ENCODE measurements at places on chromosomes 5 and 9. TPM values are rescaled to one million over a fixed set of nuclear protein-coding genes. Genes with fewer than 3 reads are reported as not detected.

- DNase-seq, result no peak
- no peak overlapping the region for H3K27ac ChIP-seq
- no peak overlapping the region for H3K4me3 ChIP-seq
- H3K27me3 ChIP-seq, result no peaks in the 10 kb centered on the region
- H3K36me3 ChIP-seq, result peaks cover 9% of the 10 kb centered on the region
Observed at GRCh38 chr5:113520429-113520828, 6.9 kb downstream of the YTHDC2 start.

DNA sequence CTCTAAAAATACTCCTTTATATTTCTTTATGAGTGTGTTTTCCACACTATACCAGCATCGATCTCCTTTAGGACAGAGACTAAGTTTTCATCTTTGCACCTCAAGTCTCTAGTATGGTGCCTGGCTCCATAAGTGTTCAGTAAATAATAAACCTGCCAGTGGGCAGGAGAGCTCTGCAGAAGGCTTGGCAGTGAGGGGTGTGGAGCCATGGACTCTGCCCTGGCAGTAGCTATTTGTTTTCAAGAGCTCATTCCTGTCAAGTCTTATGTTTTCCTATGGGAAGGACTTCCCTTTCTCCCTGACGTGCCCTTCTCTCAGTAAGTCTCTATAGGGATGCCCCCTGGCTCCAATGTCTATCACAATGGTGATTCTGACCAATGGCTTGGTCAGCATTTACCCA is 252.2 kb downstream of the PIK3R1 start:
- no peak for DNase-seq
- no peaks in the 10 kb centered on the region for H3K27me3 ChIP-seq
- no peaks in the 10 kb centered on the region for H3K36me3 ChIP-seq
- H3K27ac ChIP-seq, result no peak overlapping the region

DNA sequence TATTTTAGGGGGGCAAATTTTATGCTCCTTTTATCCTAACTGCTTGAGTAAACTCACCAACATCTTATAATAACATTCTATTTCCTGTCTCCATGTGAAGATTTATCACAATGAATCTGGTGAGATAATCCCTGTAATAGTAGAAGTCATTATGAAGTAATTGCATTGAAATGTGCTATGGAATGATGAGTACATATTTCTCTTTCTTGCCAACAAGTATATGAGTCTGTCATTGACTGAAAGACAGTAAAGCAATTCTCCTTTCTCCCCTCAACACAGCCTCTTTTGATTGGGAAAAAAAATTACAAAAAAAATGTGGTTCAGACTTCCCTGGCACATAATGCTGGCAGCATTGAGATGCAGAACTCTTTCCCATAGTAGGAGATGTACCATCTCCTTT is 459.2 kb upstream of the RGMB start:
- no peaks in the 10 kb centered on the region for H3K36me3 ChIP-seq
- no peaks in the 10 kb centered on the region for H3K27me3 ChIP-seq
- no peaks in the 10 kb centered on the region for H3K4me1 ChIP-seq

- no peak overlapping the region for H3K27ac ChIP-seq
- no peaks in the 10 kb centered on the region for H3K36me3 ChIP-seq
- H3K4me1 ChIP-seq, result no peaks in the 10 kb centered on the region
- no peaks in the 10 kb centered on the region for H3K27me3 ChIP-seq
- H3K4me3 ChIP-seq, result no peak overlapping the region
Observed at GRCh38 chr5:110525762-110526161, 200.7 kb downstream of the TMEM232 start.

GRCh38 chr5:104170926-104171325 is 608.3 kb upstream of the NUDT12 start:
- H3K27me3 ChIP-seq, result no peaks in the 10 kb centered on the region
- no peak overlapping the region for H3K4me3 ChIP-seq
- H3K36me3 ChIP-seq, result no peaks in the 10 kb centered on the region
- no peak overlapping the region for H3K27ac ChIP-seq
- no peaks in the 10 kb centered on the region for H3K4me1 ChIP-seq
- DNase-seq, result no peak

DNA sequence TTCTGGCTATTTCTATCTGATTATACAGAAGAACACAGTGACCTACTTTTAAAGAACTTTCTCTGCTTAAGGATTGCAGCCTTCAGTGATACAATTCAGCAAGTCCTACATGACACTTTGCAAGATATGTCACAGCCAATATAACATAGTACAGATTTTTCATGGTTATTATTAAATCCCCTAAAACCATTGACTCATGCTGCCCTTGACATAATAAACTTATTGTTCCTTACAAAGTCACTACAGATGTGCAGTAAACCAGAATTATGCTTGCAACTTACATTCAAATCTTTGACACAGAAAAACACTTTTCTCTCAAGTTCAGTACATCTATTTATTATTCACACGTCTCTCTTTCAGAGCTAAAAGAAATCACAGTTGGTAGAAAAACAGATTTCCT is 1136.3 kb upstream of the ACO1 start:
- no peak for DNase-seq
- H3K4me3 ChIP-seq, result no peak overlapping the region
- H3K36me3 ChIP-seq, result no peaks in the 10 kb centered on the region

CERCAM gene
- 3.8 TPM for total RNA-seq

DNA sequence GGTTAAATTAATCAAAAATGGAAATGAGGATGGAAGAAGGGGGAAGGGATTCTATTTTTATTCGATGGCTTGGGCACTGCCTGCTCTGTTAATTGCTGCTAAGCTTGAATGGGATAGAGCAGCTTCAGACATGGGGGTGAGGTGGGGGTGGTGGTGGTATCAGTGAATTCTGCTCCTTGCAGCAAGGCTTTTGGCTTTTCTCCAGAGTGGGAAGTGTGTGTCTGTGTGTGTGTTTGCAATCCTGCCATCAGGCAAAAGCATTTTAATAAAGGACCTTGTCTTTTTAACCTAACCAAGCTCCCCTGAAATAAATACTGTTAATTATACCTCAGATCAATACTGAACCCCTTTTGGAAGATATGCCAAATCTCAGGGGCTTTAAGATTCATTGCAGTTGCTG is 110.9 kb upstream of the GPR151 start:
- H3K36me3 ChIP-seq, result no peaks in the 10 kb centered on the region
- H3K4me3 ChIP-seq, result no peak overlapping the region
- H3K27ac ChIP-seq, result no peak overlapping the region
- H3K4me1 ChIP-seq, result no peaks in the 10 kb centered on the region
- H3K27me3 ChIP-seq, result no peaks in the 10 kb centered on the region

TLR4 gene
- 3.7 TPM for total RNA-seq

DNA sequence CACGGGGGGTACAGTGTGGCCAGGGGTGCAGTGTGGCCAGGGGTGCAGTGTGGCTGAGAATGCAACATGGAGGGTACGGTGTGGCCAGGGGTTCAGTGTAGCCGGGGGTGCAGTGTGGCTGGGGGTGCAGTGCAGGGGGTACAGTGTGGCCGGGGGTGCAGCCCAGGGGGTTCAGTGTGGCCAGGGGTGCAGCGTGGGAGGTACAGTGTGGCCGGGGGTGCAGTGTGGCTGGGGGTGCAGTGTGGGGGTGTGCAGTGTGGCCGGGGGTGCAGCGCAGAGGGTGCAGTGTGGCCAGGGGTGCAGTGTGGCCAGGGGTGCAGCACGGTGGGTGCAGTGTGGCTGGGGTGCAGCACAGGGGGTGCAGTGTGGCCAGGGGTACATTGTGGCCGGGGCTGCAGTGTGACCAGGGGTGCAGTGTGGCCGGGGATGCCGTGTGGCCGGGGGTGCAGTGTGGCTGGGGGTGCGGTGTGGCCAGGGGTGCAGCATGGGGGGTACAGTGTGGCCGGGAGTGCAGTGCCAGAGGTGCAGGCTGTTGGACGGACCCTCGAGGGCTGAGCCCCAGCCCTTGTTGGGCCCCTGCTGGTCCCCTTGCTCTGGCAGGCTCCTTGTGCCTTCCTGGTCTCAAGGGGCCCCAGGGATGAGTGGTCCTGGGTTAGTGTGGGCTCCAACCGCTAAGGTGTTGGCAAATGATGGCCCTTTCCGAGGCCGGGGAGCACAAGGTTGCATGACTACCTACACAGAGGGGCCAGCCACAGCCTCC is 17.9 kb downstream of the TPPP start:
- H3K4me1 ChIP-seq, result peaks cover 22% of the 10 kb centered on the region
- no peak overlapping the region for H3K4me3 ChIP-seq
- no peaks in the 10 kb centered on the region for H3K27me3 ChIP-seq
- H3K36me3 ChIP-seq, result no peaks in the 10 kb centered on the region
- H3K27ac ChIP-seq, result no peak overlapping the region

Data from B cell (primary cell).